ENCODE measurements at places on chromosomes 2 and 18.

GRCh38 chr18:48926420-48926857 lies 24.3 kb downstream of the SMAD7 start:
- no peak for DNase-seq

DNA sequence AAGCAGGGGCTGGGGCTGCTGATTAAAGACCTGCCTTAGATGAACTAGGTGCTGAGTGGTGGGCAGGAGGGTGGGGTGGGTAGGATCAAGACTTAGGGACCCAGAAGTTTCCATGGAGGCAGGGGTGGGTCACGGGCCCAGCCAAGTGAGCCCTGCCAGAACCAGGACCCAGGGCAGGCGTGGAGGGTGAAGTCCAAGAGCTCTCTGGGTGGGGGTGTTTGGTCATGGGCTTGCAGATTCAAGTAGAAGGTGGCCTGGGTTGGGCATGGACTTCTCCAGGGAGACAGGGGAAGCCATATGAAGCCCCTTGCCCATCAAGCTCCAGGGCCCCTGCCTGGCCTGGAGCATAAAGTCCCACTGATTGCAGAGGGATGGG lies 168.8 kb downstream of the SMAD7 start:
- no peak for DNase-seq

GRCh38 chr2:65024149-65024829 lies 31.9 kb upstream of the CEP68 start:
- peak; percentile 87 for DNase-seq

- no peak for DNase-seq
These were observed 222.9 kb downstream of the PTPRM start for GRCh38 chr18:7789856-7790552.

DNA sequence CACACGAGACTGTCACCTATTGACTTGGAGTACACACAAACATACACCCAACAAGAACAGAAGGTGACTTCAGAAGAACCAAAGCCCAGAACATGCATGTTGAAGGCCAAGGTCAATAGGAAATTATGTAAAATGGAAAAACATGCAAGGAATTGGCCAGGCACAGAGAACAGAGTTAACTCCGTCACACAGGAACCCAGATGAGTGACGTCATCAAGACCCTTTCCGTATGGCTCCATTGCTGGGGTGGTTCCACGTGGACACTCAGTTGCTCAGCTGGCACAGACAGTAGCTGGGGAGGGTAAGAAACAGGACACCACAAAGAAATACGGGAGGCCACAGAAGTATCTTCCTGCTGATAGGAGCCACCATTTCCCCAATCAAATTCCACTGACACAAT lies 18.4 kb downstream of the SOX11 start:
- no peak for DNase-seq

DNA sequence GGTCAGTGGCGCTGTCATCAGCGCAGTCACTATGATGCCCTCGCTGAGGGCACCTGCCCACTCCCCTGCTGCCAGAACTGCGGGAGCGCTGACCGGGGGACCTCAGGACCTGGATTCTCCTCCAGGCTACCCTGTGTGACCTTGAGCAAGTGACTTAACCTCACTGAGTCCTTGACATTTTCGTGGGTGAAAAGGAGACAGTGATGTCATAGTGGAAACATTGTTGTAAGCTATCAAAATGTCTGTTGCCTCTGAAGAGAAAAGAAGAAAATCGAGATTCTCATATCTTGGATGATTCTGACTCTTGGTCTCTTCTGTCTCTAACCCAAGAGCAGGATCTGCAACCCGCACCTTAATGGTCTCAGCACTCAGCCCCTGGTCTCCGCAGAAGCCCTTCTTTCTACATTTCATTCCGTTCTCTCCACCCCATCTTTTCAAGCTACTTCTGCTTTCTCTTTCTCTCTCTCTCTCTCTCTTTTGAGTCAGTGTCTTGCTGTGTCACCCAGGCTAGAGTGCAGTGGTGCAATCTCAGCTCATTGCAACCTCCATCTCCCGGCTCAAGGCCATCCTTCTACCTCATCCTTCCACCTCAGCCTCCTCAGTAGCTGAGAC lies 978 bp upstream of the TUBA4A start:
- DNase-seq = no peak

DNA sequence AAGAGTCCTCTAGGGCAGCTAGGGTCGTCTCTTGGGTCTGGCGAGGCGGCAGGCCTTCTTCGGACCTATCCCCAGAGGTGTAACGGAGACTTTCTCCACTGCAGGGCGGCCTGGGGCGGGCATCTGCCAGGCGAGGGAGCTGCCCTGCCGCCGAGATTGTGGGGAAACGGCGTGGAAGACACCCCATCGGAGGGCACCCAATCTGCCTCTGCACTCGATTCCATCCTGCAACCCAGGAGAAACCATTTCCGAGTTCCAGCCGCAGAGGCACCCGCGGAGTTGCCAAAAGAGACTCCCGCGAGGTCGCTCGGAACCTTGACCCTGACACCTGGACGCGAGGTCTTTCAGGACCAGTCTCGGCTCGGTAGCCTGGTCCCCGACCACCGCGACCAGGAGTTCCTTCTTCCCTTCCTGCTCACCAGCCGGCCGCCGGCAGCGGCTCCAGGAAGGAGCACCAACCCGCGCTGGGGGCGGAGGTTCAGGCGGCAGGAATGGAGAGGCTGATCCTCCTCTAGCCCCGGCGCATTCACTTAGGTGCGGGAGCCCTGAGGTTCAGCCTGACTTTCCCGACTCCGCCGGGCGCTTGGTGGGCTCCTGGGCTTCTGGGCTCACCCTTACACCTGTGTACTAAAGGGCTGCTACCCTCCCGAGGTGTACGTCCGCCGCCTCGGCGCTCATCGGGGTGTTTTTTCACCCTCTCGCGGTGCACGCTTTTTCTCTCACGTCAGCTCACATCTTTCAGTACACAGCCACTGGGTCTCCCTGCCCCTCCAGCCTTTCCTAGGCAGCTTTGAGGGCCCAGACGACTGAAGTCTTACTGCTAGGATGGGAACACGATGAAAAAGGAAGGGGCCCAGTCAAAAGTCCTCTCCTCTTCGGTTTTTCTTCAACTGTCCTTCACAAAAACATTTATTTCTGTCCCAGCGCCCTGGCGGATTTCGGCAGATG lies 8.1 kb downstream of the SIX2 start:
- no peak for DNase-seq

DNA sequence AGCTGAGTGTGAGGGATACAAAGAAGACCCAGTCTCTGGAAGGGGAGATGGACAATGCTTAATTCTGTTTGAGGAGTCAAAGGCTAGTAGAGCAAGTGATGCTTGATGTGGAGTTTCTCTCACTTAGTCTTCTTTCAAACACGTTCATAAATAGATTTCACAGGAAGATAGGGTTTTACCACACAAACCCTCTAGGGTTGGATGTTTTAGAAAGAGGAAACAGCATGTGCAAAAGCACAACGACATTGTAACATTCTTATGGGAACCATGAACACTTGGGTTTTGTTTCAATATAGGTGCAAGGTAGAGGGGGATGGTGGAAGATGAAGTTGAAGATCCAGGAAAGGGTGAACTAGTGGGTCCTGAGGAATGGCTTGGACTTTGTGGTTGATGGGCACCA lies 10.8 kb upstream of the EFEMP1 start:
- no peak for DNase-seq

DNA sequence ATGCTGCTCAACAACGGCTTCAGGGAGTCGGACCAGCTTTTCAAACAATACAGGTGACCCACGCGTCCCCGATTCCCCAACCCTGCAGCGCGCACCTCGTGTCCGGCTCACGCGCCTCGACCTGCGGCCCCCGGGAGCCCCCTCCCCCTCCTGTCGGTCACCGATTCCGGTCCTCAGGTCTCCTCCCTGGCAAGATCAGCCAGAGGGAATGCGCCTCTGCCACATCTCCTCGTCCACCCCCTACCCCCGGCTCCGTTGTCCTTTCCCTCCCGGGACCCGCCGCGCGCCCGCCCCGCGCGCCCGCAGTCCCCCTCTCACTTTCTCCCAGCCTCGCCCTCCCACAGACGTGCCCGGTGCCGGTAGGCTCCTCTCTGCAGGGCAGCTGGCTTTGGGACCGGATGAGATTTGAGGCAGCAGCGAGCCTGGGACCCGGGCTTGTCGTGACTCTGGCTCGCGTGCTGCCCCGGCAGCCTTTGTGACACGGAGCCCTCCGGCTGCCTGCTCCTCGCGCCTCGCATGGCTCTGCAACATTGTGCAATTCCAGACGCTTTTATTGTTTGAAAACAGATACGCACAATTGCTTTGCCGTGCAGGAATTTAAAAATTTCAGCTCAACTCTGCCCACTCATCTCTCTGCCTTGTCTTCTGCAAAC lies 558 bp downstream of the TTC39C start:
- DNase-seq = peak; percentile 45

DNA sequence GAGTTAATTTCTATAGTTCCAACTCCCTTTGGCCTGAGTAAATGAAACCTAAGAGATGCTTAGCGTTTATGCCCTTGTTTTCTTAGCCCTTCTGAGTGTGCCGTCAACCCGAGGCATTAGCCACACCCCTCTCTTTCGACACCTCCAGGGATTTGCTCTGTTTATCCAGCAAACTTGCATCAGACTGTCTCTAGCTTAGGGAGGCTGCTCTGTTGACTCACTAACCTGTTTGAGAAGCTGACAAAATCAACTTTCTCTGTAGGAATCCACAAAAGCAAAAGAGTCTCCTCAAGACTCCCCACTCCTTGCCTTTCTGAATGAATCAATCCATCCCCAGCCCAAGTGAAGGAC lies 317.6 kb downstream of the TNS1 start:
- peak; percentile 87 for DNase-seq

DNA sequence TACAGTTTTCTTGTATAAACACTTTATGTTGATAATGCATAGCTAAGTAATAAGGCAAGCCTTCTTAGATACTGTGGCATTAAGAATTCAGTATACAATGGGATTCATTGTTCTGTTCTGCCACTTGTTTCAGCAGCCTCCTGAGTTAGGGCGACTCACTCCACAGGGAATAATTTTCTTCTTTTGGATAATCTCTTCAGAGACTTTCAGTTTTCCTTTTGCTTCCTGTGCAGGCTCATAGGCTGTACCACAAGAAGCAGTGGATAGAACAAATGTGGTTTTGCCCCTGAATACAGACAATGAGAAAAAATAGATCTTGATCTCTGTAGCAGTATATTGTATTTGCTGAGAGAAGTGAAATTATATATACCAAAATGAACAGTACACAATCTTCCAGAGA lies 298.0 kb downstream of the ZNF407 start:
- peak; percentile 38 for DNase-seq

- DNase-seq = no peak
These were observed 96.3 kb upstream of the TANK start for GRCh38 chr2:161063946-161064306.

DNA sequence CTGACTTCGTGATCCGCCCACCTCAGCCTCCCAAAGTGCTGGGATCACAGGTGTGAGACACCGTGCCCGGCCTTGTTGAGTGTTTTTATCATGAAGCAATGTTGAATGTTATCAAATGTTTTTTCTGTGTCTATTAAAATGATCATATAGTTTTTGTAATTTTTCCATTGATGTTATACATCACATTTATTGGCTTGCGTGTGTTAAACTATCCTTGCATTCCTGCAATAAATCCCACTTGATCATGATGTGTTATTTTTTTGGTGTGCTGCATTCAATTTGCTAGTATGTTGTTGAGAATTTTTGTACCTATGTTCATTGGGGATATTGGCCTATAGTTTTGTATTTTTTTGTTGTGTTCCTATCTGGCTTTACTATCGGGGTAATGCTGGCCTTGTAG lies 113.1 kb upstream of the PARD3B start:
- no peak for DNase-seq

- no peak for DNase-seq
These were observed 2.8 kb downstream of the MTERF4 start for GRCh38 chr2:241099246-241099645.

DNA sequence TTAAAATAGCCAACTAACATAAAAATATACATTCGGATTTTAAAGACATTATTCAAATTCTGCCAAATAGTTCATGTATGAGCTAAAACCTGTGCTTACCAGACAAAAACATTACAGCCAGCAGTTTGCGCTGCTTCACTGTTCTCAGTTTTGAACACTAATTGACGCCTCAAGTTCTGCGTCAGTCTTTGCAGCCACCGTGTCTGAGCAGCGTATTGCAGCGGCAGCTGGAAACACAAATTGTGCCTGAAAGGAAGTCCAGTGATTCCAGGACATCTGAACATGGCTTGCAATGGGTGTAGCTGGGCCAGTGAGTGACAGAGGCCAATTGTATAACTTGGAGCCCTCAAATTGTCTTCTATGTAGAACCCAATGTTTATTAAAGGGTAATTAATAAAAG lies 267.6 kb downstream of the TFCP2L1 start:
- no peak for DNase-seq

- no peak for DNase-seq
These were observed 94.0 kb upstream of the CNGA3 start for GRCh38 chr2:98252038-98252773.
